ENCODE measurements at places on chromosomes 13 and 19. TPM values are rescaled to one million over a fixed set of nuclear protein-coding genes. Genes with fewer than 3 reads are reported as not detected.

Gene PRODH2
- not detected for total RNA-seq

DNA sequence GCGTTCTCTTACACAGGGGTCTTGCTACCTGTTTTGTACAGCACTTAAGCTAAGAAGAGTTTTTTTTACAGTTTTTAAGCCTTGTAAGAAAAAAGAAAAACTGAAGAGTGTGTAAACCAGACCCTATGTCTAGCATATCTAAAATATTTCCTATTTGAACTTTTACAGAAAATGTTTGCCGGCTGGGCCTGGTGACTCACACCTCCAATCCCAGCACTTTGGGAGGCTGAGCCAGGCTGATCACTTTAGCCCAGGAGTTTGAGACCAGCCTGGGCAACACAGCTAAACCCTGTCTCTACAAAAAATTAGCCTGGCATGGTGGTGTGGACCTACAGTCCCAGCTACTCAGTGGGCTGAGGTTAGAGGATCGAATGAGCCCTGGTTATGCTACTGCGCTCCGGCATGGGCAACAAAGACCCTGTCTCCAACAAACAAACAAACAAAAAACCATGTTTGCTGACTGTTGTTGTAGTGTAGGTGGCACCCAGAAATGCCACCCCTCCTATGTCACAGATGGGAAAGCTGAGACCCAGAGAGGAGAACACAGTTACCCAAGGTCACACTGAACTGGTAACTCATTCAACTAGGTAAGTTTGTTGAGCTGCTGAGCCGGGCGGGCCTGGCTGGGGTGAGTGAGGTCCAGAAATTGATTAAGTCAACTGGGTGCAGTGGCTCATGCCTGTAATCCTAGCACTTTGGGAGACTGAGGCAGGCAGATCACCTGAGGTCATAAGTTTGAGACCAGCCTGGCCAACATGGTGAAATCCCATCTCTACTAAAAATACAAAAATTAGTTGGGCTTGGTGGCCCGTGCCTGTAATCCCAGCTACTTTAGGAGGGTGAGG is 1.9 kb upstream of the VASP start:
- DNase-seq = no peak

Gene DOCK6
- total RNA-seq = 29.4 TPM

DNA sequence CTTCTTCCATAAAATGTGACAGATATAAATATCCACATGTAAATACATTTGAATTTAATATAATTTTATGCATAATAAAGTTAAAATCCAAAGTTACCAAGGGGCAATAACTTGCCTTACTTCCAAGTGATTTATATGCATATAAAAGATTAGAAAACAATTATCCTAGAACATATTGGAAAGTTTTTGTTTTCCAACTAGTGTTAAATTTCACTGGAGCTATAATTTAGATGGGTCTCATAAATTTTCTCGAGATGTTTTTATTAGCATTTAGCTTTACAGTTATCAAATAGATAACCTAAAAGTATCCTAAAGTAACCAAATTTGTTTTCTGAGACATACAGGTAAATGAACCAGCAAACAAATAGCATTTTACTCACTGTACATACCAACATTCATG is 225.3 kb downstream of the SPRY2 start:
- no peak for DNase-seq

Gene KLK2
- not detected for total RNA-seq

- DNase-seq = no peak
Observed at GRCh38 chr19:543910-544608, at the start of gene GZMM. TSS of gene GZMM (plus strand) at chr19:544053. CDS start at chr19:544072, 19 bp downstream.

DNA sequence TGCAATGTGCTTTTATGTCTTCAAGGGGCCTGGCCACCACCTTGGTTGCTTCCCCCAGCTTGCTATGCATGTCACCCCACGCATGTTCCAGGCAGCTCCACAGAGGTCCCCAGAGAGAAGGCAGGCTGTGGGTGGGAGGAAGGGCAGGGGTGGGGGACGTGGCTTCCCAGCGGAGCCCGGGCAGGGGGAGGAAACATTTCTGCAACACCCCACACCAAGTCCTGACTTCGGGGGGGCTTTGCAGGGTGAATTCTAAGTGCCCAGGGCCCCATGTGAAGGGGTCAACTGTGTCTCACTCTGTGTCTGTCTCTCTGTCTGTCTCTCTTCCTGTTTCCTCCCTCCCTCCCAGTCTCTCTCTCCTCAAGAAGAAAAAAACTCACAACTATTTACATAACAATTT is 39.6 kb downstream of the LTBP4 start:
- no peak for DNase-seq

Gene FXYD1
- total RNA-seq = 25.6 TPM

Gene TMEM145
- not detected for total RNA-seq

GRCh38 chr19:31337008-31337914 is 12.0 kb downstream of the TSHZ3 start:
- DNase-seq = no peak

DNA sequence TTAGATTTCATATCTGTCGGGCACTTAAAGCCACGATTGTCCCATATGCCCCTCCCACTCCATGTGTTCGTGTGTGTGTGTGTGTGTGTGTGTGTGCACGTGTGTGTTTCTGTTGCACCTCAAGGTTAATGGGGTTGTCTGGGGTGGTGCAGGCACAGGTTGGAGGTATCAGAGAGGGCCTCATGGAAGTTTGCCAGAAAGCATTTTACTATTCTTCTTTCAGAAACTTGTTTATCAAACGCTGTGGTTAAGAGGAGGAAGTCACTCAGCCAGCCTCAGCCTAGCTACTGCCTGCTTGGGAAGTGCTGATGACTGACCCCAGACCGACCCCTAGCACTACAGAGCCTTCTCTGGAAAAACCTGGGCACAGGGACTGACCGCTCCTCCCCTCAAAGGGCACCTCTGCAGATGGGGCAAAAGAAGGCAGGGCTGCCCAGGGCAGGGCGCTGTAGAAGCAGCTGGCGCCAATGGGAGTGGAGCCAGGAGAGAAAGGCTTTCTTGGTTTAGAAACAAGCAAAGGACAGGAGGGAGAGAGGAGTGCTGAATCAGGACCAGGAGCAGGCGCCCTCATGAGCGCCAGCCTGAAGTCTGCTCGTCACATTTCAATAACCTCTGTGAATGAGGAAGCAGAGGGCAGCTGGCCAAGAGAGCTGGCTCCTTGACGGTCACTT is 3.9 kb downstream of the SIAH3 start:
- no peak for DNase-seq

DNA sequence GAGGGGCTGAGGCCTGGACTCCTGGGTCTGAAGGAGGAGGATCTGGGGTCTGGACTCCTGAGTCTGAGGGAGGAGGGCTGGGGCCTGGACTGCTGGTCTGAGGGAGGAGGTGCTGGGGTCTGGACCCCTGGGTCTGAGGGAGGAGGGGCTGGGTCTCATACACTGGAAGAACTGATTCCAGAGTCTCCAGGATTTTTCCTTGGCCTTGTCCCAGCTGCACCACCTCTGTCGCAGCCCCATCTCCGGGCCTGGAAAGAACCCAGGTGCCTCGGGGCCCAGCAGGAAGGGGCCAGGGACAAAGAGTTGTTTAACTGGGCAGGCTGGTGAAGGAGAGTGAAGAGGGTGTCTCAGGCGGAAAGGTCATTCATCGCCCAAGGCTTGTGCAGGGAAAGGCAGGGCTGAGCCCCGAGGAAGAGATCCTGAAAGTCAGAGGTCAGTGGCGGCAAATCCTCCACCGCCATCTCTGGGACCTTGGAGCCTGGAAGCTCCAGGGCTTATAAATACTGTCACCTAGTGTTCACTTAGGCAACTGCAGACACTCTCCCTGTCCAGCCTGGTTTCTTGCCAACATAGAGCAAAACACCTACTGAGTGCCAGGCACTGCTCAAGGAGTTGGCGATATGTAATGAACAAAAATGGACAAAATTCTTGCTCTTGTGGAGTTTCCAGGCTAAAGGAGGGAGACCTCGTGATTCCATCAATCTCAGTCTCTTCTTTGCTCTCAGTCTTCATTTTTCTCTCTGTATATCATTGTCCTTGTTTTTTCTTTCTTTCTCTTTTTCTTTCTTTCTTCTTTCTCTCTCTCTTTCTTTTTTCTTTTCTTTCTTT is 4.4 kb upstream of the KCNN4 start:
- DNase-seq = no peak

Gene KL
- total RNA-seq = 1.9 TPM

Data from omental fat pad (tissue), 4 donors.